Stimulated activated naive CD4-positive, alpha-beta T cell treated with Interleukin-2 at 50 U/mL for 16 hours (primary cell): ENCODE measurements at places on chromosomes 1 and 21.

GRCh38 chr1:218353656-218354055, 8.5 kb downstream of the TGFB2 start:
- DNase-seq, result no peak

DNA sequence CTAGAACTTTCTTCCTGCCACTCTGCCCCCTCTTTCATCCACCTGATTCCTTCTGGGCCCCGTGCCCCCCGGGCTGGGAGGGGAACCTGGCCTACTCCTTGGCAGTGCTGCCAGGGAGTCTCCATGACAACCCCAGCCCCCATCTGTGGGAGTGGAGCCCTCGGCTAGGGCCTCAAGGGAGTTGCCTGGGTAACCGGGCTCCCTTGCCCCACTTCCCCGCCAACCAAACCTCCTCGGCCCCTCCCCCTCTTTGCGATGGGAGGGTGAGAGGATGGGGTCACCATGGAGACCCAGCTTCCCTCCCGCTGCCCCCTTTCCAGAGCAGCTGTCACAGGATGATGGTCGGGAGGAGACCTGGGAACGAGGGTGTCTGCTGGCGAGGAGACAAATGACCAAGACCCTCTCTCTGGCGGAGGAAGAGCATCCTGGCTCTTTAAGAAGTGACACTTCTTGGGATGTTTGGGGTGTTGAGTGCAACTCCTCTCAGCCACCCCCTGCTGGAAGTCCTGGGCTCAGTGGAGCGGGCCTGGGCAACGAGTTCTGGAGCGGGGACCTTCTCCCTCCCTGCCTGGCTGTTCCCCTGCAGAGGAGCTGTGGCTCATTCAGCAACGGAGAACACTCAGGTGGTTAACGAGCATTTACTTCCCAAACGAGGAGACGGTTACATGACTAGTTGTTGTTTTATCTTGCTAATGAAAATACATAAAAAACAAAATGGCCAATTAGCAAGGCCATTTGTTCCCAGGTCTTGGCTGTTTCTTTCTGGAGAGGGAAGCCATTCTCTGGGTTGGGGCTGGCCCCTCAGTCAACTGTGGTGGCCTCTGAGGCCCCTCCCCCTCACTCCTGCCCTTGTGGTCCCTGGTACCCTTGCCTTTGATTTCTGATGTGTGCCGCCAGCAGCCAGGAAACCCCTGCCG, 82.8 kb downstream of the UBIAD1 start:
- DNase-seq, result no peak

DNA sequence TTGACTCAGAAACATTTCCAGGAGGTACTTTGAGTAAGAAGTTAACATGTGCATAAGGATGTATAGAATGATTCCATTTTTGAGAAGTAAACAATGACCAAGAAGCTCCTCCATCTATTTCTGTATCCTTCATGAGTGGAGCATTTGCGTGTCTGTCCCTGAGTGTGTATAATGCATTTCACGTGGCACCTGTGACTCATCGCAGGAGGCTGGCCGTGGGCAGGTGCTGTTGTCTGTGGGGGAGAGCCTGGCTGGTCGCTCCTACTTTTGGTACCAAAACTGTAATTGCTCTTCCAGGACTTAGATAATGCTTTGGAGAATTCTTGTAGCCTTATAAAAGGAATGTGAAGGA, 16.5 kb downstream of the SLC37A1 start:
- DNase-seq, result peak; percentile 13

- DNase-seq, result no peak
Measured at GRCh38 chr21:34180826-34181359, 107.5 kb downstream of the MRPS6 start.

GRCh38 chr1:15026117-15026489, 127.4 kb upstream of the TMEM51 start:
- DNase-seq, result no peak

DNA sequence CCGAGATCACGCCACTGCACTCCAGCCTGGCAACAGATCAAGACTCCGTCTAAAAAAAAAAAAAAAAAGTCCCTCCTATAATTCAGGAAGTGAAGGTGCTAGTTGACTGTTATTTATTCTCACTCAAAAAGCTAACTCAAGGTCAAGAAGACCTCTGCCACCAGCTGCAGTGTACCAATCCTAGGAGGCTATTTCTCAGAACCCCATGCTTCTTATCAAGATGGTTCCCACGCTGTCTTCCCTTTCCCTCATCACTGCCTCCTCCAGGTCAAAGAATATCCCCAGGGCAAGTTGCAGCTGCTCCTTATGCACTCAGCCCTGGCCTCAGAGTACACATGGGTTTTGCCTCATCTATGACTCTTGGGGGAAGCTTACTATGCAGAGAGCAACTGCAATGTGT, 53.6 kb downstream of the RERE start:
- DNase-seq, result no peak

DNA sequence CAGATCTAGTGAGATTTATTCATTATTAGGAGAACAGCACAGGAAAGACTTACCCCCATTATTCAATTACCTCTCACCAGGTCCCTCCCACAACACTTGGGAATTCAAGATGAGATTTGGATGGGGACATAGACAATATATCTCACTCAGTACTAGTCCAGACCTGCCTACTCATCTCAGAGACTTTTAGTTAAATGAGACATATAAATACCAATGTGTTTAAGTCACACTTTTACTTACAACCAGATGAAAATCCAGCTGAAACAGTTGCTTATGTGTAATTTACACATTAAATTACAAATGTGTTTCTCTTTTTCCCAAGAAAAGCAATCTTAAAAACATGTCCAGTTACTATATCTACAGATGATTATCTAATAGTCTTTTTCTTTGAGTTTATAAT, 1145.6 kb downstream of the KCNT2 start:
- DNase-seq, result no peak

- DNase-seq, result no peak
Measured at GRCh38 chr1:208058267-208058666, 147.3 kb upstream of the CD34 start.

GRCh38 chr1:68142461-68142860, 89.9 kb downstream of the WLS start:
- no peak for DNase-seq

- no peak for DNase-seq
Measured at GRCh38 chr1:93766451-93766850, 84.8 kb upstream of the BCAR3 start.

GRCh38 chr1:207398986-207399385, 55.1 kb upstream of the CR2 start:
- no peak for DNase-seq

DNA sequence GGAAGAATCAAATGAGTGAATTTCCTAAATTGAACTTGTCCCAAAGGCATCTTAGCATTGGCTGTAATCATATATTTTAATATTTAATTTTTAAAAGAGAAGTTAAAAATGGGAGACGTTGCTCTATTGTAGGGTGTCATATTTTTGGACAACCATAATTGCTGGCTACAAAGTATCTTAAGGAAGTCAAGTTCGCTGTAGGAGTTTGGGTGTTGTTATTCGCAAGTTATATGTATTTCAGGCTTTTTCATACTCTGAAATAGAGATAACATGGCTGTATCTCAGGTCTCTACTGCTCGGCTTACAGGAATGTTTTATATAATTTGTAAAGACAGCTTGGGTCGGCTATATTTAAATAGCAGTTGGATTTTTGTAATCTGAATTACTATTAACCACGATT, 852 bp downstream of the TMEM50A start:
- DNase-seq, result no peak

DNA sequence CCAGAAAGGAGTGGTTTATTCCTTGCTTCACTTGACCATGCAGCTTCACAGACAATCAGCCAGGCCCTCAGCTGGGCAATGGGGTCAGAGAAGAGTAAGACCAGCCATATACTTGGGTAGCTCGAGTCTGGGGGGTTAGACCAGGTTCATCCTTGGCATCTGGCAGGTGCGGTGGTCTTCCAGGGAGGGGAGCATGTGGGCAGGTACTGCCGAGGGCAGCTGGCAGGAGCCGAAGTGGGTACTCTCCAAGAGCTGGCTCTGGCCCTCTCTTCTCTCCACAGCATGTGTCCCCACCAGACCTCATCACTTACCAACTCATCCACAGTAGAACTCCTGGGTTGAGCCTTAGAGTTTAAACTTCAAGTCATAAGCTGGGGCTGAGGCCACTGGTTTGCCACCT, 156.8 kb downstream of the FOXD2 start:
- DNase-seq, result no peak

GRCh38 chr1:1910651-1911331, 4.3 kb upstream of the CALML6 start:
- DNase-seq, result no peak

- DNase-seq, result no peak
Measured at GRCh38 chr1:8357329-8358101, 39.6 kb downstream of the SLC45A1 start.

GRCh38 chr1:173476197-173476664, 904 bp upstream of the PRDX6 start:
- no peak for DNase-seq

GRCh38 chr1:93079685-93080141, 630 bp downstream of the MTF2 start:
- DNase-seq, result no peak

GRCh38 chr1:169739980-169740379, 6.1 kb upstream of the SELE start:
- no peak for DNase-seq

DNA sequence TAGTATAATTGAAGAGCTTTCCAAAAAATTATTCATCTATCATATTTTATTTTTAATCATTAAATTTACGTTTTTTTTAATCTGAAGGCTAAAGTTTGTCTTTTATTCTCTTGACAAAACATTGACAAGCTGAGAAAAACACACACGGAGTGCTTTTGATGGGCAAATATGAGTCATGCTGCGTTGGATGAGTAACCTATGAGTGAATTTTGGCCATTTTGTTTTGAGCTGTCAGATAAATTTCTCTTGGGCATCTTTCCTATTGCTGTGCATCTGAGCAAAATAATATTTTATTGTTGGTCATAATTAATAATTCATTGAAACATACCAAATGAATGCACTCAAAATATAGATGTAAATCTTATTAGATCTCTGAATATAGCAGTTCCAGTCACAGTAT, 1144.1 kb upstream of the ADGRL2 start:
- DNase-seq, result no peak

- no peak for DNase-seq
Measured at GRCh38 chr1:54271341-54271740, 71.4 kb downstream of the MRPL37 start.

GRCh38 chr1:214670098-214670497, 67.1 kb downstream of the CENPF start:
- DNase-seq, result no peak

- DNase-seq, result no peak
Measured at GRCh38 chr1:36511804-36512798, 29.4 kb upstream of the CSF3R start.

GRCh38 chr1:39275836-39276507, 71.5 kb downstream of the MACF1 start:
- no peak for DNase-seq

GRCh38 chr1:3020263-3020909, 881 bp upstream of the ACTRT2 start:
- no peak for DNase-seq

DNA sequence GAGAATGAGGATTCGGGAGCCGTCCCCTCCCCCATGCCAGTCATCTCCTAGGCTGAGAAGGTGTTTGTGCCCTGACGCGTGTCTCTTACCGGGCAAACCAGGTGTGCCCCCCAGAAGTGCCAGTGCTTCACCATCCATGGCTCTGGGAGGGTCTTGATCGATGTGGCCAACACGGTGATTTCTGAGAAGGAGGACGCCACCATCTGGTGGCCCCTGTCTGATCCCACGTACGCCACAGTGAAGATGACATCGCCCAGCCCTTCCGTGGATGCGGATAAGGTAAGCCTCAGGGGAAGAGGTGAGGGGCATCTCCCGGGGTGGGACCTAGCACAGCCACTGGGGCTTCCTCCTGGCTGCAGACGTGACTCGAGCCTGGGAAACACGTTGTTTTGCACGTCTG, 959 bp downstream of the PADI6 start:
- DNase-seq, result no peak

GRCh38 chr1:154420961-154421924, 16.1 kb downstream of the IL6R start:
- DNase-seq, result no peak

DNA sequence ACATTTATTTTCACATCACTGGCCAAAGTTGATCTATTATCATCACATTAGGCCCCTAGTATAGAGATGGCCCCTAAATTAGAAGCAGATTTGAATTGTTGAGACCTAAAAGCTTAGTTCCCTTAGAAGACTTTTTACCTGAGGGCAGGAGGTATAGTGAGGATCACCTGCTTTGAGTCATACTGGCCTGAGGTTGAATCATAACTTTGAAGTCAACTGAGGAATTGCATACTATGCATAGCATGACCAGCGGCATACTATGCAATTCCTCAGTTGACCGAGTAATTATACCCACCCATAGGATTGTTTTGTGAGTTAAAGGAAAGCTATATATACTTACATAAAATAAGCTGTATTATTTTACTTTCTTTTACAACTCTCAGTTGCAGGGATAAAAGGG, 50.3 kb upstream of the DPH5 start:
- no peak for DNase-seq

- DNase-seq, result no peak
Measured at GRCh38 chr1:15231714-15232201, 15.3 kb upstream of the FHAD1 start.

DNA sequence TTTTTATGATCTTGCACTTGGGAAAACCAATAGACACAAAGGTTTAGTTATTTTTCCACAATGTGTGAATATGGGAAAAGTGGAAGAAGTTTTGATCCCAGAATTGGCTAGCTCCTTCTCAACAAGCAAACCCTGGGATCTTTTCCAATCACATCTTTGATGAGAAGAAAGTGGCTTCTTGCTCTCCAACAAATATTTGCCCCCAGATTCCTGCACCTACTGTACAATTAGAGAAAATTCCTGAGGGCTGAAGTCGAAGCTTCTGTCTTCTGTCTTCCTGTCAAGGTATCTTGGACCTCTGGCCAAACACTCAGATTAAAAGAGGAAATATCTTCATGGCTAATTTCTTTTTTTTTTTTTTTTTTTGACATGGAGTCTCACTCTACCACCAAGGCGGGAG, 113.1 kb upstream of the SLC45A1 start:
- DNase-seq, result no peak

- DNase-seq, result no peak
Measured at GRCh38 chr21:39675993-39676661, 63.4 kb downstream of the B3GALT5 start.

- DNase-seq, result no peak
Measured at GRCh38 chr1:195236991-195237889, 1371.0 kb downstream of the KCNT2 start.

GRCh38 chr1:21280482-21280881, 9.8 kb downstream of the ECE1 start:
- no peak for DNase-seq

DNA sequence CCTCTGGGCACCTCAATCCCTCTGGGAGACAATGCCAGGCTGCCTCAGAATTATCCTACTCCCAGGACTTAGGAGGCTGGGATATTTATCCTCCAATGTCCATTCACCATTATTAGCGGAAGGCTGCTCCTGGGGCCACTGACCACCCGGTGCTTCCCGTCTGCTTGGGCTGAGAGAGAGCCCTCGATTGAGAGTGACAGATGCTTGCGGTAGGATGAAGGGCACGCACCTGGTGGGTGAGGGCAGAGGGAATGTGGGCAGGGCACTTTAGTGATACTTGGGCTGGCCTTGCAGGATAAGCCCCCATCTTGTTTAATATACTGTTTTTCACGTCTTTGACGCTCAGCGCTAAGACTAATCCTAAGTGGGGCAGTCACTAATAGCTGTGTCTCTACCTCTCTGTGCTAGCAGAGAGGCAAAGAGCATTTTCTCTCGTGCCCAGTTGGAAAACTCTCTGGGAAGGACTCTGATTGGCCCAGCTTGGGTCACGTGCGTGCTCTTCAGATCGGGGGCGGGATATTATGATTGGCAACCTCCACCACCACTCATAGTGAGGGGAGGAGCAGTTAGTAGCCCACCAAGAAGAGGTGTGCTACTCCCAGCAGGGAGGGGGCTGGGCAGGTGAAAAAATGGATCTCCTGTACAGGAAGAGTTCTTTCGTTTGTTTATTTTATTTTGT, 10.6 kb upstream of the PARS2 start:
- no peak for DNase-seq
